ENCODE measurements at places on chromosomes 5 and 9.

DNA sequence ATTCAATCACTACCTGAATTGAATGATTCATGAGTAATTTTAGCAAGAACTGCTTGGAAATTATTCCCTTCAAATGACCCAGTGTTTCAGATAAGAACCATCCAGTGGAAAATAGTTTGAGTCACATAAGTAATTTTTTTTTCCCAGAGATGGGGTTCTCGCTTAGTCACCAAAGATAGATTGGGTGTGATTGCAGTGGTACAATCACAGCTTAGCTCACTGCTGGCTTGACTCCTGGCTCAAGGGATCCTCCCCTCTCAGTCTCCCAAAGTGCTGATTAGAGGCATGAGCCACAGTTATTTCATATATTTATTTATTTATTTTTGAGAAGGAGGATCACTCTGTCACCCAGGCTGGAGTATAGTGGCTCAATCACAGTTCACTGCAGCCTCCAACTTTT, 574.5 kb upstream of the ARRDC3 start:
- no peak for DNase-seq

DNA sequence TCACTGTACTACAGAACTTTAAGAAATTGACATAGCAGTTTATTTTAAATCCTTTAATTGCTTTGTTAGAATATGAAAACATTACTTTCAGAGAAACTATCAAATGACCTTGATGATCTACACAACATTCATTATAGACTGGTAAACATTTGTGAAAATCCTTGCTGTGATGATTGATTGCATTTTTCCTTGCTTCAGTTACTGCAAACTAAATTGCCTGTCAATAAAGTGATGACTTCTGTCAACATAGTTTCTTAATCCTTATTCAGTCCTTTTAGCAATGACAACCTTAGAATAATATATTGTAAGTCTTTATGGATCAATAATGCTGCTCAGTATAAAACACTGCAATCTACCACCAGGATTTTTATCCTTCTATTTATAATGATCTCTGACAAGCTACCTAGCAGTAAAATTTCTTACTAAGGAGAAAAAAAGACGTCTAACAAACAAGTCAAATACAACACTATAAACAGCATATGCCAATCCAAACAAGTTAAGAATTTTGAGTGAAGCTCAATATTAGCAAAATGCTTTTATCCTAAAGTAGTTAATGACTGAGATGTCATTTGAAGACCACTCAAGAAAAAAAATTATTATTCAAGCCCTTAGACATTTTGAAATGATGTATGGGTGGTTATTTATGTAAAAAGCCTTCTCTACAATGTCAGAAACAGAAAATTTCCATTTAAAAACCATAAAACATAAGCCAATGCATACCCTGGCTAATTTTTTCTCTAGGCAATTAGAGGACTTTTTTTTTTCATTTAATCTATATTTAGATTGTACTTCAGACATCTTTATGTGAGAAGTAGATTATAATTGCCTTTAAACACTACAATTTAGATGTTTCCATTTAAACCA, 105.5 kb downstream of the FBXL17 start:
- no peak for DNase-seq

DNA sequence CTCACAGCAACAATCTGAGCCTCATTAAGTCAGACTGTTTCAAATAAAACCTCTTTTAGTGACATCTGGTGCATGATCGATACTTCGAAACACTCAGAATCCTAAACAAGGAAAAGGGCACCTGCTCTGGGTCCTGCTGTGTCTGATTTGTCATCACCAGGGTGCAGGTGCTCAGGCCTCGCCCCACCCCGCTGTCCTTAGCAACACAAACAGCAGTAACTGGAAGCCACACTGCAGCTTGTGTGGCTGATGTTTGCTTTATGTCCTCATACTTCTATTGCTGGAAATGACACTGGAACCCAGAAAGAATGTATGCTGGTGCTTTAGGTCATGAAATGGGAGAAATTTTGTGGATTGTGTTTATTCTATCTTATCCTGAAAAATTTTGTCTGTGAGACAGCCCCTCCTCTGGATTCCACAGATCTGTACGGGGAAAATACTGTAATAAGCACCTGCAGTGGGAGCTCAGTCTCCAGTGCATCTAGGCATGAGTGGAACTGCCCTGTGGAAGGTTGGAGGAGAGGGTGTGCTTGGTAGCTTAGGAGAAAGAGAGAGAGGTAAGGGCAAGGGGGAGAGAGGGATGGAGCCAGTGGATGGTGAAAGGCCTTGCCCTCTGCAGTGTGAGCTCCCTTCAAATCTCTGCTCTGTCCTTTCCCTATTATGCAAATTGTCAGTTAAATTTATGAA, 284.2 kb downstream of the SMARCA2 start:
- DNase-seq = no peak

DNA sequence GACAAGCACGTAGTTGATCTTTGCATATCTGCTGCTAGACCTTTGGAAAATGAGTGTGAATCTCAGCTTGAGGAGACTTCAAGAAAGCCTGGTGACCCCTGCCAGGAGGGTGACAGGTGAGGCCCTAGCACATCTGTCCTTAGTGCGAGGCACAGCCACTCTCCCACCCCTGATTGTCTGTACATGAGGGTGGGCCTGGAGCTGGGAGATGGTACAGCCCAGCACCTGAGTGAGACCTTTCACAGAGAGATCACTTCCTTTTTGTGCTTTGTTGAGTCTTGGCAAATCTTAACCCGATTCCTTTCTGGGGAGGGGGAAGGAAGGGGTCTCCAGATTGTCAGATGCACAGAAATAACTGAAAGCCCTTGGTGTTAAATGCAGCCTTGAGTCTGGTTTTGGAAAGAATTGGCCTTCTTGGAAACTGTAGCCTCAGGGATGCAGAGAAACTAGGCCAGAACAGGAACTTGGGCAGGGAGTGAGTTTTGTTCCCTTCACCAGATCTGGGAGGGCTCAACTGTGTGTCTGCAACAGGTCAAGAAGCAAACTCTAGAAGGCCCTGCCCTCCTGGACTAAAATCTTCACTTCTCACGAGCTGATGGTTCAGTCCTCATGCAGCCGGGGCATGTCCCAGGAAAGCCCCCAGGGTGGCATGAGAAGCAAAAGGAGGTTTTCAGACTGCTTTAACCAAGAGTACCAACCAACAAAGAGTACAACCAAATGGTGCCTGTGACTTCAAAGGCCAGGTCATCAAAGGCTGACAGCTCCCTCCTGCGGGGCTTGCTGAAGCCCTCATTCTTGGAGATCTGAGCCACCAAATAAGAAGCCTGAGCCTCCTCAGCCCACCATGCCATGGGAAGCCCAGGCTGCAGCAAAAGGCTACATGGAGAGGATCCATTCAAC, 20.8 kb upstream of the SEMA4D start:
- no peak for DNase-seq

GRCh38 chr9:116152390-116152789, 1.2 kb upstream of the PAPPA start:
- DNase-seq = no peak
